BJ (cell line): ENCODE measurements at places on chromosomes 5 and 9. TPM values are rescaled to one million over a fixed set of nuclear protein-coding genes. Genes with fewer than 3 reads are reported as not detected.

DNA sequence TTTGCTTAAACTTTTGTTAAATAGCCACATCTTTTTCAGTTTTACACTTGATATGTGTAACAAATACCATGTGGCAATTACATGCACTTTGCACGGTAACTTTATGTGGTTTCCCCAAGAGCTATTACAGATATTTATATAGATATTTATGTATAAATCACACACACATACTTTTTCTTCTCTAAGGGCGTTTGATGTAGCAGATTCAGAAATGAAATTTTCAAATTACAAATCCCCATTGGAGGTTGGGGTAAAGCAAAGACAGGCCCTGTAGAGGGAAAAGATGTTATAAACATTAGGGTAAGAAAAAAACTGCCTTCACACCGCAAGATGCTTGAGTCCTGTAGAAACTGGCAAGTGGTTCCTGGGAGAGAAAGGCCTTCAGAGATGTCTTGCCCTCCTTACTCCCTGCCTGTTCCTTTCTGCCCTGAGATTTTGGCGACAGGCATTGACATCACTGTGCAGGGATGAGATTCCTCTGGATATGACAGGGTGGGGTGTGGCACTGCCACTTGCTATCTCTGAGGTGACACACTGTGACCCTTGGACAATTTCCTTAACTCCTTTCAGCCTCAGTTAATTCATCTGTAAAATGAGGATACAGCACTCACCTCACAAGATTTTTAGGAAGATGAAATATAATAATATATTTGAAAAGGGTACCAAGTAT is 177.9 kb upstream of the TUT7 start:
- DNase-seq: no peak

DNA sequence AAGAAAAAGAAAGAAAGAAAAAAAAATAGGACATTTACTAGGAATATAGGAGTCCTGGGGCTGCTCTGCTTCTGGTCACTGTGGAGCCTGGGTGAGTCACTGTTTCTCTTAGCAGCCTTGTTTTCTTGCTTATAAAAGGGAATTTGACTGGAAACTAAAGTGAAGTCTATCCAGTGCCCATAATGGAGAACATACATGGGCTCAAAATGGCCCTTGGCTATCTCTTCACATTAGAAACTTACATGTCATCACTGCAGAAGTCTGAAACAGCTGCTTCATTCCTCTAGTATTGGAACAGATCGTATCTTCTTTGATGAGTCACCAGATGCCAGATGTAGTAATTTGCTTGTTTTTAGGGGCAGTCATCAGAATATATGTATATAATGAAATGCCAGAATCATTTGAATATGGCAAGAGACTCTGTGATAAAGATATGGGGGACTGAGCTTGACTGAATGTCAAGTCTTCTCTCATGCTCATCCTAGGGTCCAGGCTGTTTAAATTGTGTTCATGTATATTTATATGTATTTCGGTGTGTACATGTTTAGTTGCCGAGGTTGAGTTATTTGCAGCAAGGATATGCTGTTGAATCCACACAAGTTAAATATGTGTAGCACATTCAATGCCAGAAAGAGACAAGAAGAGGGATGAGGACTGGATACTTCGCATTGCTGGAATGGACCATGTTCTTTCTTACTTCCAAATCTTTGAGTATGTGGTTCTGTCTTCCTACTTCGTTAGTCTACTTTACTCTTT is 56.7 kb downstream of the SGCD start:
- DNase-seq: peak; percentile 66

- no peak for DNase-seq
These were observed 414.0 kb upstream of the IRX1 start for GRCh38 chr5:3181671-3182070.

- no peak for DNase-seq
These were observed 1.8 kb downstream of the RPL35 start for GRCh38 chr9:124859803-124860581.

- DNase-seq: no peak
These were observed 154.8 kb upstream of the KLF9 start for GRCh38 chr9:70569070-70569772.

Gene COL5A1
- 170 and 251 TPM in 2 replicates for polyA plus RNA-seq

Gene TSSK1B
- not detected in 2 replicates for polyA plus RNA-seq

Gene SELENOP
- 4.4 and 4.6 TPM in 2 replicates for polyA plus RNA-seq

Gene DND1
- 0.21 and 0.36 TPM in 2 replicates for polyA plus RNA-seq
